ENCODE measurements at places on chromosomes 2 and 18.

DNA sequence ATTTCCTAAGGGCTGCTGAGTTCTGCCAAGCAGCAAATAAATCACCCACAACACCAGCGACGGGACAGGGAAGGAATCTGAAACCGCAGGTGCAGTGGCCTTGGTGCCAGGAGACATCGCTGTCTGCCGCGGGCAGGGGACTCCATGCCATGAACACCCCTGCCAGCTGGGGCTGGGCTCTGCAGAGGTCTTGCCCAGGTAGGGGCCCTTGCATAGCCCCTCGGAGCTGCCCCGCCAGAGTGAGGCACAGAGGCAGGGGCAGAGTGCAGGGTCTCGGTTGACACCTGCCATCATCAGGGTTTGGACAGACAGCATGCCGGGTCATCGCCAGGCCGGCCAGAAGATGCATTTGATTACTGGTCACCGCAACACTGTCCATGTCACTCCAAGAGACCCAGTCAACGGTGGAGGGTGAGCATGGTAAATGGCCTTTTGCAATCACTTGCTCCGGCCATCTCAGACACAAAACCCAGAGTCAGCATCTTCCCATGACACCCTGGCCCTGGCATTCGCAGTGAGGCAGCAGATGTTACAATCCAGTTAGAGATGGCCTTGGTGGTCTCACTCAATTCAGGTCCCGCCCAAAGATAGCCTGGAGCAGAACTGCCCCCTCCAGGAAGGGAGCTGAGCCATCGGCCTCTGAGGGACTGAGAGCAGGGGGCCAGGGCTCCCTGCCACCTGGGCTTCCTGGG, 255.4 kb downstream of the NDUFA10 start:
- no peak for DNase-seq

- no peak for DNase-seq
Measured at GRCh38 chr2:60821133-60821469, 60.3 kb upstream of the REL start.

GRCh38 chr2:99067871-99068625, 73.5 kb upstream of the C2orf15 start:
- DNase-seq, result no peak

DNA sequence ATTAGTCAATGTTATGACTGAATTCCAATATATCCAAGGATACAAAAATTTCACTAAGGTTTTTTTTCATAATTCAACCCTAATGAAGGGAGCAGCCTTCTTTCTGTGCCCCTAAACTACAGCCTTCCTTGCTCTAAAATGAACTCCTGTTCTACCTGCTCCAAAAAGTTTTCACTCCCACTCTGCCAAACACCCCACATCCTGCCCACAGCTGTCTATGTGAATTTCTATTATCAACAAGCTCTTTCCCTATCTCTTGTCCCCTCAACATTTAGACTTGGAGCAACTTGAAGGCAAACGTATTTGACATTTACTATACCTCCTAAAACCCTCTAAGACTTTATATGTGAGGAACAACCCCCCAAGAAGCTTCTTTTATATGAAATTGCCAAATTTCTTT, 2.5 kb downstream of the STAT4 start:
- DNase-seq, result no peak

DNA sequence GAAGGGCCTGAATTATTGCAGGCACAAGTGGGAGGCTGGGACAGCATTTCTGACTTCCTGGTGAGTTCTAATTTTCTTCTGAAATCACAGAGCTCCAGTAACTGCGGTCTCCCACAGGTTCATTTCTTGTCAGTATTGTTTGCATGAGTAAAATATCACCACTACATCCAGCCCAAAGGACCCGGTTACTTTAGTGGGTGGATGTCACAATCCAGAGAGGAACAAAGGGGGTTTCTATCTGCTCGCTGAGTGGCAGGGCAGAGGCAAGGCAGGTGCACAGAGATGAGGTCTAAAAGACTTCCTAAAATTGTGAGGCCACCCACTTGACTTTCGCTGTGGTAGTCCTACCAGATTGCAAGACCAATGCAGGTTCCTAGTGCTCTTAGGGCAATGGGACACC, 800.4 kb upstream of the ID2 start:
- no peak for DNase-seq

DNA sequence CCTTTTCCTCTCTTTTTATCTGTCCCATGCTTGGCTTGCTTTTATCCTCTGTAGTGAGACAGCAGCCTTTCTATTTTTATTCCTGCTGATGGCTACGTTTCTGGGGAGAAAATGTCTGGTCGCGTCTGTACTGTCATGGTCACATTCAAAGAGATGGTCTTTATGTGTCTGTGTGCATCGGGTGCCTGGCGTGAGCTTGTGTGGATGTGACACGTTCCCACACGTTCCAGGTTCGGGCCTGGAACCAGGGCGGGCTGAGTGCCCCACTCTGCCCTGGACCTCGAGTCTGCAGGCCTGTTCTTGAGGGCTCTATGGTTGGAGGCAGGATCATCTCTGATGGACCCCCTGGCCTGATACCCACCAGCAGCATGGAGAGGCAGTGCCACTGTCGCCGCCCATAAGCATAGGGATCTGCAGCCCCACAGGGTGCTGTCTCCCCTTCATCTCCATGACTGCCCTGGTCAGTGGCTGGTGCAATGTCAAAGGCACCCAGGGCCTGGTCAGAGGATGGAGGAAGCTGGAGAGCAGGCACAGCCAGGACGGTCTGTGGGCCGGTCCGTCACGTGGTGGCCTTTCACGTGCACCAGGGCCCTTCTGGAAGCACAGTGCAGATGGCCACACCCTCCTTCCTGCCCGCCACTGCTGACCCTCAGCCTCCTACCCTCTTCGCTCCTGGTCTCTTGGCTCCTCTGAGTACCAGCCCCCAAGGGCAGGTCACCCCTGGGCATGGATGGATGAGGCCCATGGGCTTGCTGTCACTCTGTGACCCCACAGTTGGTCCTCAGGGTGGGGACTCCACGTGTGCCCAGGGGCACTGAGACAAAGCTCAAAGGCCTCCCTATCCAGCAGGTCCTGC, 149.2 kb upstream of the TWIST2 start:
- DNase-seq, result no peak

- DNase-seq, result no peak
Measured at GRCh38 chr2:184799379-184799778, 201.1 kb downstream of the ZNF804A start.

DNA sequence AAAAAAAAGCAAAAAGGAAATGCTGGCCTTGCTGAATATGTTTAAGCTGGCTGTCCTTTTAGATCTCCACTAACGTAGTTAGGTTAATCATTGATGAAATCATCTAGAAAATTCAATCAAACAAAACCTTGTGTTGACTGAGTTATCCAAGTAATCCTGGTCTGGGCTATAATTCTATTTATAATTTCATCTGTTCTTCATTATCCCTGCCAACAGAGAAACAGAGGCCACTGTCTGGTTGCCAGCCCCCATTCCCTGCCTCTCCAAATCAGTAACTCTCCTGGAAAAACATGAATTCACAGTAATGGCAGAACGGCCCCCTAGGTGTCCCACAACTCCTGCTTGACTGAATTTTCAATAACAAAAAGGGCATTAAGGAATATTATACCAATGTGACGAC, 24.6 kb downstream of the DOCK10 start:
- DNase-seq, result no peak

DNA sequence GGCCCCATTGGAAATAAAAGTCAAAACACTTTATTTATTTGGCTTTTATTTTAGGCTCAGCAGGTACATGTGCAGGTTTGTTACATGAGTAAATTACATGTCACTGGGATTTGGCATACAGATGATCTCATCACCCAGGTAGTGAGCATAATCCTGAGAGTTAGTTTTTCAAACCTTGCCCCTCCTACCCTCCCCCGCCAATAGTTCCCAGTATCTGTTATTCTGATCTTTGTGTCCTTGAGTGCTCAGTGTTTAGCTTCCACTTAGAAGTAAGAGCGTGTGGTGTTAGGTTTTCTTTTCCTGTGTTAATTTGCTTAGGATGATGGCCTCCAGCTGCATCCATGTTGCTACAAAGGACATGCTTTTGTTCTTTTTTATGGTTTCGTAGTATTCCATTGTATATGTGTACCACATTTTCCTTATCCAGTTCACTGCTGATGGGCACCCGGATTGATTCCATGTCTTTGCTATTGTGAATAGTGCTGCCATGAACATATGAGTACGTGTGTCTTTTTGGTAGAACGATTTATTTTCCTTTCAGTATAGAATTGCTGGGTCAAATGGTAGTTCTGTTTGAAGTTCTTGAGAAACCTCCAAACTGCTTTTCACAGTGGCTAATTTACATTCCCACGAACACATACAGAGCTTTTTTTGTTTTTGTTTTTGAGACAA, 47.9 kb downstream of the ARMC9 start:
- DNase-seq, result no peak

DNA sequence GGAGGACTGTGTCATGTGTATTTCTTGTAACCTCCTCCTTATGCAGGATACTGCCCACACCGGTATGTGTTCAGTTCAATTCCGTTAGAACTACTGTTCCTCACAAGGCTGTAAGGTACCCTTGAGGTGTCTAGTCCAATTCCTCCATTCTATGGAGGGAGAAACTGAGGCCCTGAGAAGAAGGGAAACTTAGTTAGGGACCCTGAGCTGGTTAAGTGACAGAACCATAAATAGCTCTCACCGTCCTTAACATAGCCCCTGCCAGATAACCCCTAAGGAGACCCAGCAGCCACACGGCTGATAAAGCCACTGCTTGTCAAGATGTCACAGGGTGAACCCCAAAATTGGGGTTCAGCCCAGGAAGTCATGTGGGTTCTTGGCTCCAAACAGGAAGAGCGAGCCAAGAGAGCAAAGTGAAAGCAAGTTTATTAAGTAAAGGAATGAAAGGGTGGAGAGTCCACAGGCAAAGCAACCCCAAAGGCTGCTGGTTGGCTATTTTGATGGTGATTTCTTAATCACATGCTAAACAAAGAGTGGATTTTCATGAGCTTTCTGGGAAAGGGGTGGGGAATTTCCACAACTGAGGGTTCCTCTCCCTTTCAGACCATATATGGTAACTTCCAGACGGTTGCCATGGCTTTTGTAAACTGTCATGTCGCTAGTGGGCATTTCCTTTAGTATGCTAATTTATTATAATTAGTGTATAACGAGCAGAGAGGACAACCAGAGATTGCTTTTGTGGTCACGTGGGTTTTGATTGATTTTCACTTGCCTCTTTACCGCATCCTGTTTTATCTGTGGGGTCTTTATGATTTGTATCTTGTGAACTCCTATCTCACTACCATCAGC, 83.4 kb upstream of the RTN4 start:
- DNase-seq, result peak; percentile 86

GRCh38 chr18:708096-708495, 4.3 kb downstream of the ENOSF1 start:
- no peak for DNase-seq

DNA sequence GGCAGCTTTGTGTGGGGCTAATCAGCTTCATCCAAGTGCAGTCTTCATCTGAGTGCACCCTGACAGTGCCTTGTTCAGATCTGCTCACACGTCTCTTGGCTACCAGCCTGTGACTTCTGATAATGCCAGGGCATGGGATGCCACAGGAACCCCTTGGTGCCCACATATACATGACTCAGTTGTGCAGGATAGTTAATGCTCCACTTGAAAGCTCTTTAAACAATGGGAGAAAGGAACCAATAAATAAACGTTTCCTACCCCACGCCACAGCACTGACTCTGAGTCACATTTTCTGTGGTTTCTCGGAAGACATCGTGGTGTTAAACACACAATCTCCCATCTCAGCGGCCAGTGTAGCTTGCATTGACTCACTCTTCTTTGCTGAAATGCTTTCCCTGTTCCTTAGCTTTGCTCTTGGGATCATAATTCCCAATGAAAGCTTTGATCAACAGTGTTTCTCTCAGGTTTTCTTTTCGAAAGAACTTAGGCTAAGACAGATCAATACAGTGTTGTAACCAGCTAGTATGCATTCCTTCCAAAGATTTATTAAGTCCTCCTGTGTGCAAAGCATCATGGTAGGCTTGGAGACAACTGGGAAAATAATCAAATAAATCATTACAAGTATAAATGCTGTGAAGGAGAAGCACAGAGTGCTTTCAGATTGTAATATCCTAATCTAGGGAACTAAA, 142.0 kb downstream of the COPS8 start:
- no peak for DNase-seq

DNA sequence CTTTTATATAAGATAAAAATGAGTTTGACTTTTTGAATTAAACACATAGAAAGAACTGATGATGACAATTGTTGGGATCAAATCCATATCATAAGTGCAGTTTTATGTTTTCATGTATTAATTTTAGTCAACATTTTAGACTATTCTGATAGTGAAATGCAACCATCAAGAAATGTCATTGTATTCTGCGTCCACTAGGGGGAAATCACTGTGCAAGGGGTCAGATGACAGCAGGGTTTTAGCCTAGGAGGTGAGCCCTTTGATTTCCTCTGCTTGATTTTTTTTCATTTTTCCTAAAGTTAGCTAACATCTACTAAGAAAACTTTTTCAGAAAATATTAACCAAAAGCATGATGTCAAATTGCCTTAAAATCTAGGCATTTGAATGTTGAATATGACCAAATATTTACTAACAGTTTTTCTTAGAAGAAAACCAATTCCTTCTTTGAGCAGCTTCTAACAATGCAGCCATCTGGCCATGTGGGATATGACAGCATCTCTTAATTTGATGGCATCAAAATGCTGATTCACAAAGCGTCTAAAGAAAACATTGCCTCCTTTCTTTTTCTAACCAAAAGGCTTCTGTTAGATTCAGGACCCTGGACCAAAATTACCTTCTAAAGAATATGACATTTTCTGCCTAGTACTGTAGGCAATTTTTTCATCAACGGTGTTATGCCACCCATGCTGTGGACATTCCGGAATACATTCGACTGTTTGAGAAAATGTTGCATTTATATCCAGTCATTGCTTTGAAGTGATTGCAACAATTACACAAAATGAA, 141.5 kb downstream of the SPHKAP start:
- no peak for DNase-seq

DNA sequence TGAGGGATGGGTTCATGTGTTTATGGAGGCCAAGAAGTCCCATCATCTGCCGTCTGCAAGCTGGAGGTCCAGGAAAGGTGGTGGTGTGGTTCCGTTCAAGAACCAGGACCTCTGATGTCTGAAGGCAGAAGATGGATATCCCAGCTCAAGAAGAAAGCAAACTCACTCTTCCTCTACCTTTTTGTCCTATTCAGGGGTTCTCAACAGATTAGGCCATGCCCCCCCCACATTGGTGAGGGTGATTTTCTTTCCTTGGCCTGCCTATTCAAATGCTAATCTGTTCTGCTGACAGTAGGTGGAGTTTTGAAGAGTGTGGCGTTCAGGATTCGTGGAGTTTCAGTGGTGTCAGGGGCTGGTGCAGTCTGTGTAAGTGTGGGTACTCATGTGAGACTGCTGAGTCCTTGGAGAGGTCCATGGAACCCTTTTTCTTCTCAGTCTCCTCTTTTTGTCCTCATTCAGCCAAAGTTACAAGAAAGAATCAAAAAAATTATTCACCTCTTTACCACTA, 5.9 kb downstream of the MSL3B start:
- no peak for DNase-seq

DNA sequence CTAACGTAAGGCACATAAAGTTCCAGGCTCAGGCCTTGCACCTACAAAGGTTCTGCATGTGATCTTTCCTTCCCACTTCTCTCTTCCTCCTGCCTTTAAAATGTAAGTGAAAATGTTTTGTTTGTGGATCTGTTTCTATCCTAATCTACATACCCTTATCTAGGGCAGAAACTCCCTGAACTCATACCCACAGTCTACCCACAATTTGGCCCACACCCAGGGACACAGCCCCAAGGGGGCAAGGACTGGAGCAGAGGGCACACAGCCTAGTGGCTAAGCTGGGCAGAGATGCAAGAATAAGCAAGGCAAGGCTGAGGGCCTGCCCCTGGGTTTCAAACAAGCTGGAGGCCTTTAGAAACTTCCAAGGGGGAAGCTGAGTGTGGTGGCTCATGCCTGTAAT, 71.0 kb downstream of the HS1BP3 start:
- no peak for DNase-seq

Measured in ELF-1 (cell line).